Activated CD4-positive, alpha-beta T cell treated with anti-CD3 and anti-CD28 coated beads, Interleukin-2, amount 10 ng/mL, durations not matched to agents 7 days and 5 days (primary cell): ENCODE measurements at places on chromosomes 7 and 10. TPM values are rescaled to one million over a fixed set of nuclear protein-coding genes. Genes with fewer than 3 reads are reported as not detected.

OR2F1 gene
- not detected for total RNA-seq

MOGAT3 gene
- total RNA-seq = not detected

AMPH gene
- 0.23 TPM for total RNA-seq

CPA4 gene
- total RNA-seq = not detected

DNAJC2 gene
- total RNA-seq = 31.4 TPM

OR6V1 gene
- not detected for total RNA-seq

ZEB1 gene
- total RNA-seq = 36.1 TPM

TFPI2 gene
- not detected for total RNA-seq

PDGFA gene
- total RNA-seq = 0.46 TPM

PTCD1 gene
- 5.7 TPM for total RNA-seq

CALML5 gene
- total RNA-seq = not detected

TMEM236 gene
- 0.04 TPM for total RNA-seq

CTAGE15 gene
- total RNA-seq = 0.57 TPM

PLXNA4 gene
- 23.3 TPM for total RNA-seq

GRCh38 chr7:125934955-125935354, 1005.3 kb upstream of the POT1 start:
- H3K27ac ChIP-seq = no peak overlapping the region
- DNase-seq = no peak
- no peaks in the 10 kb centered on the region for H3K36me3 ChIP-seq
- H3K4me1 ChIP-seq = no peaks in the 10 kb centered on the region

DNA sequence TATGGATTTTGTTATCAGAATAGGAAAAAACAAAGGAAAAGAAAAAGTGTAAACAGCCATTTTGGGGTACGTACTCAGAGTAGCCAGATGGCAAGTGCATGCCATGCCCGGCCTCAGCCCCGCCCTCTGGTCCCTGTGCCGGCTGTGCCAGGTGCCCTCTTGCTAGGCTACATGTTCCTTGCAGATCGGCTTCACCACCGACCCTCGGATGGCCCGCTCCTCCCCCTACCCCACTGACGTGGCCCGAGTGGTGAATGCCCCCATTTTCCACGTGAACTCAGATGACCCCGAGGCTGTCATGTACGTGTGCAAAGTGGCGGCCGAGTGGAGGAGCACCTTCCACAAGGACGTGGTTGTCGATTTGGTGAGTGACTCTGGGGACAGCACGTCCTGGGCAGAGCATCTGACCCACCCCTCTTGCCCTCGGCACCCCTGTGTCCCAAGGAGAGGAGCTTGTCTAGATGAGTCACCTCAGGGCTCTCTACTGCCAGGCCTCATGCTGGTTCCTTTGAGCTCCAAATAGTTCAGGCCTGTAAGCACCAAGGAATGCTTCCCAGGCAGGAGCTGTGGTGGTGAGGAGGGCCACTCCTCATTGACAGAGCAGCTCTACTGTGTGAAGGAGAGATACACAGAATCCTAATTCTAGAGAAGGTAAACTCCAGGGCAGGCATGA, 54.9 kb upstream of the ZMIZ2 start:
- no peak overlapping the region for H3K4me3 ChIP-seq
- no peaks in the 10 kb centered on the region for H3K4me1 ChIP-seq
- H3K36me3 ChIP-seq = peaks cover 65% of the 10 kb centered on the region
- no peak for DNase-seq

GRCh38 chr10:1567742-1568495, 169.4 kb downstream of the ADARB2 start:
- H3K4me3 ChIP-seq = no peak overlapping the region
- H3K27me3 ChIP-seq = peaks cover 2% of the 10 kb centered on the region
- no peak overlapping the region for H3K27ac ChIP-seq
- no peak for DNase-seq

GRCh38 chr7:38428041-38428440, 154.6 kb upstream of the TARP start:
- H3K27me3 ChIP-seq = no peaks in the 10 kb centered on the region
- H3K4me1 ChIP-seq = peaks cover 50% of the 10 kb centered on the region
- no peak overlapping the region for H3K4me3 ChIP-seq
- peaks cover 1% of the 10 kb centered on the region for H3K36me3 ChIP-seq
- no peak for DNase-seq

DNA sequence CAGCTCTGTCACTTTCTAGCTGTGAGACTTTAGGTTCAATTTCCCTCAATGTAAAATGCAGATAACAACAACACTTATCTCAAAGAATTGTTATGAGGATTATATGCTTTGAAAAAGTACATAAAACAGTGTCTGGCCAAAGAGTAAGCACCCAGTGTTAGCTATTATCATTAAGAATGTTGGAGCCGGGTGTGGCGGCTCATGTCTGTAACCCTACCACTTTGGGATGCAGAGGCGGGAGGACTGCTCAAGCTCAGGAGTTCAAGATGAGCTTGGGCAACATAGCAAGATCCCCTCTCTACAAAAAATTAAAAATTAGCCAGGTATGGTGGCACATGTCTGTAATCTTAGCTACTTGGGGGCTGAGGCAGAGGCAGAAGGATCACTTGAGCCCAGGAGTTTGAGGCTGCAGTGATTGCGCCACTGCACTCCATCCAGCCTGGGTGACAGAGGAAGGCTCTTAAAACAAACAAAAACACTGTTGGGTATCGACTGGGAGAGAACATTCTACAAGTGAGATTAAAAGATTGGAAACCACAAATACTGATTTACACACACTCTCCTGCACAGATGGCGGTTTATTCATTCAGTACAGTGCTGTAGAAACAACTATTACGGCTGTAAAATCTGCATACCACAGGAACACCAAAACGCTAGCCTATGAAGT, 107.3 kb downstream of the PROSER2 start:
- H3K4me1 ChIP-seq = no peaks in the 10 kb centered on the region
- H3K36me3 ChIP-seq = peaks cover 53% of the 10 kb centered on the region
- H3K27ac ChIP-seq = no peak overlapping the region
- no peak for DNase-seq
- H3K4me3 ChIP-seq = no peak overlapping the region

DNA sequence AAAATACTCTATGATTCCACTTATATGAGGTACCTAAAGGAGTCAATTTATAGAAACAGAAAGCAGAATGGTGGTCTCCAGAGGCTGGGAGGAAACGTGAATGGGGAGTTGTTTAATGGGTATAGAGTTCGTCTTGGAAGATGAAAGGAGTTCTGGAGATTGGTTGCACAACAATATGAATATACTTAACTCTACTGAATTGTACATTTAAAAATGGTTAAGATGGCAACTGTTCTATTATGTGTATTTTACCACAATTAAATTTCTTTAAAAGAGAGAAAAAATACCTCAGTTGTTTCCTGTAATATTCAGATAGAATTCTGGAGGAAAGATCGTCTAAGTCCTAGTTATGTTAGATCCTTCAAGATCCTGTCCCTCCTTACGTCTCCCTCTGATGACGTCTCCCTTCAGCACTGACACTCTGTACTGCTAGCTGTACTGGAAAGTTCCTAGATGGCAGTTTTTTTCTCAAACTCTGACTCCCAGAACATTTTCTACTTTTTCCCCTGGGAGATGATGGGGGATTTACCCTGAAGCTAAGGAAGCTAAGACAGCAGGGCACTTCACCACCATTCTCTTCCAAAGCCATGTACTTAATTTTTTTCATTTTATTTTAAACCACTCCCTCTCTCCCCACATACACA, 53.2 kb upstream of the CAV2 start:
- H3K27ac ChIP-seq = no peak overlapping the region
- H3K4me1 ChIP-seq = no peaks in the 10 kb centered on the region
- H3K4me3 ChIP-seq = no peak overlapping the region
- DNase-seq = no peak
- H3K27me3 ChIP-seq = peaks cover 20% of the 10 kb centered on the region

DNA sequence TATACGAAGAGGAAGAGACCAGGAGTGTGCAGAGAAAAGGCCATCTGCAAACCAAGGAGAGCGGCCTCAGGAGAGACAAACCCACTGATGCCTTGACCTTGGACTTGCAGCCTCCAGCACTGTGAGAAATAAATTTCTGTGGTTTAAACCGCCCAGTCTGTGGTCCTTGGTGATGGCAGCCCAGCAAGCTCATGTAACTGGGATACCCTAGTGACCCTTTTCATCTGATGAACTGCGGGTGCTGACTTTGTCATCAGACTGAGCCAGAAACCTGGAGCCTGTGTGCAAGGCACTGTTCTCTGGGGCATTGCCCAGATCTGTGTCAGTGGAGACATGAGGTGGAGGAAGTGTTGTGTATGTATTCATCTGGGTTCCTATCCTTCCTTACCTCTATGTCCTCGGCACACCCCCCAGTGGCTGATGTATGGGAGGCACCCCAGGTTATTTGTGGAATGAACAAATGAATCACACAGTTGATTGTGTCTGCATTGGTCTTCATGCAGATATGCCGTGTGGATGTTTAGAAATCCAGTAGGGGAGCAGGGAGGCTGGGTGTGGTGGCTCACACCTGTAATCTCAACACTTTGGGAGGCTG, 64.5 kb upstream of the BTBD16 start:
- no peak overlapping the region for H3K4me3 ChIP-seq
- H3K27me3 ChIP-seq = no peaks in the 10 kb centered on the region
- DNase-seq = no peak

DNA sequence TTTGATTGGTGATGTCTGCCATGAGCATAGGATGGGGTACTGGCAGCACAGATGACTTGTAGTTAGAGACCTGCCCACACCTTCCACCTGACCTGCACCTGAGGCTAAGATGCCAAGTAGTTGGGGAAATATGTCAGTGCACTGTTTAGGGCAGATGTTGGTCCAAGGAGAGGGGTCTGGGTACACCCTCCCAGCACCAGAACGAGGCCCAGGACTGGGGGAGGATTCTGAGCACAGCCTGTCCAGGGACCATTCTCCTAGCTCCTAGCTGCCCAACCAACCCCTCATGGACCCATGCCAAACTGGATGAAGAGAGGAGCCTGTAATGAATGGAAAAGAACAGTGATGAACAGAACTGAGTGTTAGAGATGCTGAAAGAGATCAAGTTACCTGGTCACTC, 28.0 kb downstream of the FRMPD2 start:
- H3K27me3 ChIP-seq = no peaks in the 10 kb centered on the region
- H3K4me3 ChIP-seq = no peak overlapping the region
- H3K36me3 ChIP-seq = no peaks in the 10 kb centered on the region
- no peak for DNase-seq

- H3K4me1 ChIP-seq = peaks cover 41% of the 10 kb centered on the region
- peak; percentile 72 for DNase-seq
- H3K27ac ChIP-seq = peak overlapping the region; percentile 83
- peaks cover 4% of the 10 kb centered on the region for H3K36me3 ChIP-seq
These were observed 55.8 kb upstream of the LANCL2 start for GRCh38 chr7:55309040-55309991.

GRCh38 chr7:46146454-46147255, 225.6 kb upstream of the IGFBP3 start:
- no peak overlapping the region for H3K4me3 ChIP-seq
- no peaks in the 10 kb centered on the region for H3K36me3 ChIP-seq
- no peaks in the 10 kb centered on the region for H3K27me3 ChIP-seq
- no peak for DNase-seq

GRCh38 chr10:30454744-30455510, 20.9 kb downstream of the MAP3K8 start:
- no peaks in the 10 kb centered on the region for H3K27me3 ChIP-seq
- peaks cover 41% of the 10 kb centered on the region for H3K4me1 ChIP-seq
- H3K4me3 ChIP-seq = no peak overlapping the region
- DNase-seq = no peak
- peak overlapping the region; percentile 51 for H3K27ac ChIP-seq
- peaks cover 45% of the 10 kb centered on the region for H3K36me3 ChIP-seq

DNA sequence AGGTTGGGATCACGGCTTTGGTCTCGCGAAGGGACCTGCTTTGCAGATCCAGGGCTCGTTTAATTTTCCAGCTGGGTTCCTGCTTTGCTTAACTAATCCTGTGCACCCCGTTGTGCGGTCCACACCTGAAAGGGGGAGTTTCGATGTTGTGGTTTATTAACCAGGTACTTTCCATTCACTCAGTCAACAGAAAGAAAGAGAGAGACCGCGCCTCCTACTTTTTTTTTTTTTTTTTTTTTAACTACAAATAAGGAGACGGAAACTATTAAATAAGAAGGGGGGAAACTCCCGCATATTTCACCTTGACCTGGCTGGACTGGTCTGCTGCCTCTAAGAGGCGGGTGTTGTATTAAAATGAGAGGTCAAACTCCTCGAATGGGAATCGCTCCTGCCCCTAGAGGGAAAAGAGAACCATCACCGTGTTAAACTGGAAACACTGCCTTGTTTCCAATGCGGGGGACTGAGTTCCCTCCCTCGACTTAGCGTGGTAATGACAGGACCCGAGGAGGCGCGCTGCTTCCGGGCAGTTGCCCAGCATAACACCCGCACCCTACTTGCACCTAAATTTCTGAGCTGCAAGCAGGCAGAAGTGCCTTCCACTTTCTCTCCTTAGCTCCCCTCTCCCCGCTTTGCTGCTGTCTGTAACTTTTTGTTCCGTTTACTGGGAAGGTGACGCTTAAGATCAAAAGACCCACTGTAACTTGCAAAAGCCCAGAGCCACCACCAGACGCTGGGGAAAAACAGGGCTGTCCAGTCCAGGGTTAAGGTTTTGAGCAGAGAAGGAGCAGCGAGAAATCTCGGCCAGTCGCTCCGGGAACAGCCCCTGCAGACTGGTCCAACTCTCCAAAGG, 1.1 kb upstream of the ITGB8 start:
- no peak for DNase-seq
- H3K27ac ChIP-seq = no peak overlapping the region
- H3K27me3 ChIP-seq = peaks cover 58% of the 10 kb centered on the region
- H3K4me1 ChIP-seq = peaks cover 21% of the 10 kb centered on the region
- peak overlapping the region; percentile 57 for H3K4me3 ChIP-seq
- H3K36me3 ChIP-seq = no peaks in the 10 kb centered on the region

GRCh38 chr10:59279476-59279875, 82.9 kb downstream of the FAM13C start:
- H3K36me3 ChIP-seq = no peaks in the 10 kb centered on the region
- H3K27ac ChIP-seq = no peak overlapping the region
- DNase-seq = no peak

DNA sequence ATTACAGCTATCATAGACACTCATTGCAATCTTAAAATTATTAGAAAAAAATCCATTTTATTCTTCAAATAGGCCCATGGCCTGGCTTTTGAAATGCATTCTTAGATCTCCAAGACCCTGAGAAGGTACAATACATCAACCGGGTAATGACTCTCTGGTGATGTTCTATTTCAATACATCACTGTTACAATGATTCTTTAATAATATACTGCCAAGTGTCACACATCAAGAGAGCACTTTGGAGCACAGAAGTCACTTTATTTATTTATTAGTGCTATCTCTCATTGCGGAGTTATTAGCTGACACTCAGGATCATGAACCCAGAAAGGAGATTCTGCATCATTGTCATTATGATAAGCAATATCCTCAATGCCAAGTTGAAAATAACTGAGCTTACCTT, 748.5 kb upstream of the MBL2 start:
- no peaks in the 10 kb centered on the region for H3K27me3 ChIP-seq
- H3K4me1 ChIP-seq = no peaks in the 10 kb centered on the region
- no peak for DNase-seq

DNA sequence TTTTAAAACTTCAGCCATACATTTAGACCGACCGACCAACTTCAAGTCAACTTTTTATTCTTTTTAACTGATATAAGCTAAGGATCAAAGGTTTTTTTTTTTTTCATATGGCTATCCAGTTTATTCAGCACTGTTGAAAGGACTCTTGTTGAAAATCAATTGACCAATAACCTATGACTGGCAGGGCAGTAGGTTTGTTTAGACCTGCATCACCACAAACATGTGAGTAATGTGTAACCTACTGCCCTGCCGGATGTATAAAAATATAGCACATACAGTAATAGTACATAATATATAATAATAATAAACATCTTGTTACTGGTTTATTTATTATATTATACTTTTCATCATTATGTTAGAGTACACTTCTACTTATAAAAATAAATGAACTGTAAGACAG, 434.6 kb upstream of the SEMA3A start:
- no peaks in the 10 kb centered on the region for H3K27me3 ChIP-seq
- no peaks in the 10 kb centered on the region for H3K36me3 ChIP-seq
- no peak for DNase-seq
- no peak overlapping the region for H3K4me3 ChIP-seq
- no peaks in the 10 kb centered on the region for H3K4me1 ChIP-seq
- no peak overlapping the region for H3K27ac ChIP-seq
